ENCODE measurements at places on chromosomes 7 and 10.

DNA sequence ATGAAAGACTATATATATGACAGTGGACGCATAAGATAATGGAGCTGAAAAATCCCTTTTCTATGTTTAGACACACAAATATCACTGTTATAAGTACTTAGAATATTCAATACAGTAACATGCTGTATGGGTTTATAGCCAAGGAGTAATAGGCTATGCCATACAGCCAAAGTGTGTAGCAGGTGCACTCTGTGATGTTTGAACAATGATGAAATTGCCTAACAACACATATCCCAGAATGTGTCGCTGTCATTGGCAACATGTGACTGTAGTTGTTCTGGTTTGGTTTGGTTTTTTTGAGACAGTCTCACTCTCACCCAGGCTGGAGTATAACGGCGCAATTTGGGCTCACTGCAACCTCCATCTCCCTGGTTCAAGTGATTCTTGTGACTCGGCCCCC is 26.1 kb downstream of the NOM1 start:
- DNase-seq, result no peak

- DNase-seq, result no peak
Observed at GRCh38 chr7:1873857-1874589, 203.9 kb downstream of the ELFN1 start.

- DNase-seq, result peak; percentile 71
Observed at GRCh38 chr7:15130666-15131541, 228.4 kb upstream of the DGKB start.

- DNase-seq, result peak; percentile 11
Observed at GRCh38 chr10:129467359-129468064, 471 bp downstream of the MGMT start.

DNA sequence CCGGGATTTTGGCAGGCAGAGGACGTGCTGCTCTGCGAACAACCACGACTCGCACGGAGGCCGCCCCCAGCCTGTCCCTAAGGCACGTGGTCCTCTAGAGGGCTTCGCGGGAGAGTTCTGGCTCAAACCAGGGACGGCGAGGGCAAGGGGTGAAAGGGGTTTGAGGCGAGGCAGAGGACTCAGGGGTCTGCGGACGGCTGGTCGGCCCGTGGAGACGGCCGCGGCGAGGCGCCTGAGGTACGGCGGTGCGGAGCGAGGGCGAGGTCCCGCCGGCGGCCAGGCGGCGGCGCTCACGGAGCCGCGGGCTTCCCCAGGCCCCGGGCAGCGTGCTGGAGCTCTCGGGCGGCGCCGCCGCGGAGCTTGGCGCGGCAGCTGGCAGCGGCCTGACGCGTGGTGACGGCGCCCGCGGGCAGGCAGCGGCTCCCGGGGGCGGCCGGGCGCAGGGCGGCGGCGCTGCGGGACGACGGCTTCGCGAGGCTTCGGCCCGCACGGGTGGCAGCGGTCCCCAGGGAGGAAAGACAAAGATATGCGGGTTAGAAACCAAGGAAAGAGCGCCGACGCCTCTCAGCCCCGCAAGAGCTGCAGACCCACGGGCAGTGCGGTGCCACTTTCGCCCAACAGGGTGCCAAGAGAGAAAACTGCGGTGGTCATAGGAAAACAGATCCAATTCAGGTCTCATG is 44.8 kb downstream of the ZNF800 start:
- DNase-seq, result peak; percentile 67

GRCh38 chr7:152872061-152872744 is 112.7 kb downstream of the ACTR3B start:
- no peak for DNase-seq

- no peak for DNase-seq
Observed at GRCh38 chr7:46838463-46838862, 743.4 kb downstream of the TNS3 start.

GRCh38 chr7:121204537-121204936 is 124.3 kb upstream of the WNT16 start:
- peak; percentile 59 for DNase-seq

- no peak for DNase-seq
Observed at GRCh38 chr10:7285522-7286322, 125.1 kb downstream of the SFMBT2 start.

DNA sequence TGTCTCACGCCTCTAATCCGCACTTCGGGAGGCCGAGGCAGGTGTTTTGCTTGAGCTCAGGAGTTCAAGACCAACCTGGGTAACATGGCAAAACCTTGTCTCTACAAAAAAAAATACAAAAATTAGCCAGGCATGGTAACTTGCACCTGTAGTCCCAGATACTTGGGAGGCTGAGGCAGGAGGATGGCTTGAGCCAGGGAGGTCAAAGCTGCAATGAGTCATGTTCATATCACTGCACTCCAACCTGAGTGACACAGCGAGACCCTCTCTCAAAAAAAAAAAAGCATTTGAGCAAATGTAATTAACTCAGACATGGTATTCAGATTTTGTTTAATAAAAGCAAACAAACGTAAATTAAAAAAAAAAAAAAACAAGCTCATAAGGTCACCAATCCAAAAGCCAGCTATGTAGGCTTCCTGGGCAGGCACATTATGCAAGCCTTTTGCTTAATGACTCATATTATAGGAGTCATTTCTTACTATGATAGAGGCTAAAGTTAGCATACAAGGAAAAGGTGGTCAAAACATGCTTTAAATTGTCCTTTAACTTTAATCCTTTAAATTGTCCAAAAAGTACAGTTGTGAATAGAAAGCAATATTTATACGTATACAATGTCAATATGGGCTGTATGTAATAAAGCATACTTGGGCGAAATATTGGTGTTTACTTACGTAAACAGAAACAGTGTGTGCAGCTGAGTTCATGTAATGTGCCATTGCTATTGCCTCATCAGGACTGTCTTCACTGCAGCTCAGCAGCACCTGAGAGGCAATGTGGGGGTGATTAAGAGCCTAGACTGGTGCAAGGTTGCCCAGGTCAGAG is 13.0 kb downstream of the AKR1D1 start:
- DNase-seq, result peak; percentile 50

- no peak for DNase-seq
Observed at GRCh38 chr7:11710377-11710776, 121.6 kb downstream of the THSD7A start.

GRCh38 chr7:23531050-23531793 is 559 bp downstream of the TRA2A start:
- peak; percentile 66 for DNase-seq

DNA sequence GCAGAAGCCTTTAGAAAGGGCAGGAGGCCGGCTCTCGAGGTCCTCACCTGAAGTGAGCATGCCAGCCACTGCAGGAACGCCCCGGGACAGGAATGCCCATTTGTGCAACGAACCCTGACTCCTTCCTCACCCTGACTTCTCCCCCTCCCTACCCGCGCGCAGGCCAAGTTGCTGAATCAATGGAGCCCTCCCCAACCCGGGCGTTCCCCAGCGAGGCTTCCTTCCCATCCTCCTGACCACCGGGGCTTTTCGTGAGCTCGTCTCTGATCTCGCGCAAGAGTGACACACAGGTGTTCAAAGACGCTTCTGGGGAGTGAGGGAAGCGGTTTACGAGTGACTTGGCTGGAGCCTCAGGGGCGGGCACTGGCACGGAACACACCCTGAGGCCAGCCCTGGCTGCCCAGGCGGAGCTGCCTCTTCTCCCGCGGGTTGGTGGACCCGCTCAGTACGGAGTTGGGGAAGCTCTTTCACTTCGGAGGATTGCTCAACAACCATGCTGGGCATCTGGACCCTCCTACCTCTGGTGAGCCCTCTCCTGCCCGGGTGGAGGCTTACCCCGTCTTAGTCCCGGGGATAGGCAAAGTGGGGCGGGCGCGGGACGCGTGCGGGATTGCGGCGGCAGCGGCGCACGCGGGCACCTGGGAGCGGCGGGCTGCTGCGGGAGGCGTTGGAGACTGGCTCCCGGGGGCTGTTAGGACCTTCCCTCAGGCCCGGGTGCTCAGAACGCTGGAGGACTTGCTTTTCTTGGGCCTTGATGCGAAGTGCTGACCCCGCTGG is at the start of gene FAS:
Gene FAS (plus strand): TSS at position 415 of the 777 bp plus-strand sequence. CDS start 79 bp downstream, at position 494.
- peak; percentile 71 for DNase-seq

GRCh38 chr10:71268247-71268691 is 50.8 kb upstream of the SLC29A3 start:
- DNase-seq, result peak; percentile 25

- DNase-seq, result no peak
Observed at GRCh38 chr10:79483299-79483698, 29.0 kb upstream of the EIF5AL1 start.

GRCh38 chr7:4841007-4841784 is 20.6 kb downstream of the PAPOLB start:
- DNase-seq, result no peak

DNA sequence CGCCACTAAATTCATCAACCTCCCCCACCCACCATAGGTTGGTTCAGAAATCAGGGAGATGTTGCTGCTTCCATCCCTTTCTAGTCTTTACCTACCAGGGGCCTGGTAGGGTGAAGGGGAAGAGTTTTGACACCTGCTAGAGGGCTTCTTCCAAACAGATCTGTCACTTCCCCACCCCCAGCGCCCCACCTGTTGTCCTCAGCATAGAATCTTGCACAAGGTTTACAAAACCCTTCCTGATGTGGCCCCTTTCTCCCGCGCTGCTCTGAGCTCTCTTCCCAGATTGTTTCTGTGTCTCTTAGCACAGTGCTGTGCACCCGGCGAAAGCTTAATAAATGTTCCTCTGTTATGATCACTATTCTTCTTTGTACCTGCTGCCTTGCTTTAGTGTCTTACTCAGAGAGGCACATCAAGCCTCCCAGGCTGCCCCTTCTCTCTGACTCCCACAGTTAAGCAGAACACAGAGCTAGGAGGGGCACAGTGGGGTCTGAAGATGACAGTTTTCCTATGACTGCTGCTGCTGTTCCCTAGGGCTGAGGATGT is 11.2 kb upstream of the C10orf95 start:
- DNase-seq, result no peak

- DNase-seq, result no peak
Observed at GRCh38 chr7:150863946-150864345, 11.6 kb downstream of the AOC1 start.

DNA sequence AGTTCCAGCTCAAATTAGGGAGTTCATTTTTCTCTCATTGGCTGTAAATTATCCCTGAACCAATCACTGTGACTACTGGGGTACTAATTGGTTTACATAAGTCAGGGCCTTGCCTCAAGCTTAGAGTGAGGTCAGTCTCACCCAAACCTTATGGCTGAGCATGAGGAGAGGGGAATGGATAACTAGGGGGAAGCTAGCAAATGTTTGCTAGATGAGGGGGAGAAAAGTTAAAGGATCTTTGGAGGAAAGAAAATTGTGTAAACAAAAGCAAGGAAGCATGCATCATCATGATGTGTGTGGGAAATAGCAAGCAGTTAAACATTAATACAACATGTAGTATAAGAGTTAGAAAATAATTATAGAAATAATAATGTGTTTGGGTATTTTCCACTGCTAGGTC is 121.9 kb downstream of the BBS9 start:
- no peak for DNase-seq

DNA sequence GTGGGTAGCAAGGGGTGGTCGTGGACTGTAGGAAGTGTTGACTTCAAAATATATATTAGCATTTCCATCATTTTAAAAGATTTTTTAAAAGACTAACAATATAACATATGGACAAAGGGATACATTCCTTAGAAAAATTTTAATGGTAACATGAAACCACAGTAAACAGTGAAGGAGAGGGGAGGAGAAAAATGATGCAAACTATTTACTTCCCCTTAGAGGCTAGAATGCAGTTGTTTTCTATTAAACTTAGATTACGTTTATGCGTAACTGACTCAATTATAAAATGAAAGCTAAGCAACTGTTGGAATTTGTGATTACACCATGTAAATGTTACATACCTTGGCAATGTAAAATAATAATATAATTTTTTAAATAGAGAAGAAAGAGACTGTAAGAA is 41.3 kb downstream of the CALD1 start:
- DNase-seq, result no peak

- DNase-seq, result no peak
Observed at GRCh38 chr7:491292-491957, 28.2 kb downstream of the PDGFA start.

GRCh38 chr10:20257422-20257821 is 441.2 kb downstream of the PLXDC2 start:
- DNase-seq, result no peak

DNA sequence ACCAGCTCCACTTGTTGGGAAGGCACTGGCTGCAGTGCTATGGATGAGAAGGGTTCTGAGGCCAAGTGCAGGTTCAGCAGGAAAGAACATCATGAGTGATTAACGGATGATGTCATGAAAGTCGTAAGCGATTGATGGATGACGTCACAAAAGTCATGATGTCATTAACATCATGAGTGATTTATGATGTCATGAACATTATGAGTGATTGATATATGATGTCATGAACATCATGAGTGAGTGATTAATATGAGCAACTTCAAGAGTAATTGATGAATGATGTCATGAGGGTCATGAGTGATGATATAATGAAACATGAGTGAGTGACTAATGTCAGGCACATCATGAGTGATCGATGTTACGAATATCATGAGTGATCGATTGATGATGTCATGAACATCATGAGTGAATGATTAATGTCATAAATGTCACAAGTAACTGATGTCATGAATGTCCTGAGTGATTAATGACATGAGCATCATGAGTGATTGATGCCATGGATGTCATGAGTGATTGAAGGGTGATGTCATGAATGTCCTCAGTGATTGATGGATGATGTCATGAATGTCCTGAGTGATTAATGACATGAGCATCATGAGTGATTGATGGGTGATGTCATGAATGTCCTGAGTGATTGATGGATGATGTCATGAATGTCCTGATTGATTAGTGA is 185.6 kb downstream of the PAXIP1 start:
- DNase-seq, result no peak

DNA sequence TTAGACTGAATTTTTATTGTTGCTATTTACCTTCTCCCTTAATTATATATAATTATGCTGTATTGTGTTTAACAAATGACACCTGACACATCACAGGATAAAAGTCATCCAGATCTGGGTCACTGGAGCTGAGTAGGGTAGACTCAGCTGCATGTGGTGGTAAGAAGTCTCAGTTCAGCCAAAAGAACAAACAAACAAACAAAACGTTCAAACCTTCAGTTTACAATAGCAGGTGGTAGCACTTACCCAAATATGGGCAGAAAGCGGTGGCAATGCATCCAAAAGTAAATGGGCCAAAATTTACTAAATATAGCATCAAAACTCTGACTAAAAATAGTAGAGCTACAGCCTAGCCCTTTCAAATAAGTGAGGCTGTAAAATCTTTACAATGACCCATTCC is 42.2 kb downstream of the ZWINT start:
- no peak for DNase-seq

DNA sequence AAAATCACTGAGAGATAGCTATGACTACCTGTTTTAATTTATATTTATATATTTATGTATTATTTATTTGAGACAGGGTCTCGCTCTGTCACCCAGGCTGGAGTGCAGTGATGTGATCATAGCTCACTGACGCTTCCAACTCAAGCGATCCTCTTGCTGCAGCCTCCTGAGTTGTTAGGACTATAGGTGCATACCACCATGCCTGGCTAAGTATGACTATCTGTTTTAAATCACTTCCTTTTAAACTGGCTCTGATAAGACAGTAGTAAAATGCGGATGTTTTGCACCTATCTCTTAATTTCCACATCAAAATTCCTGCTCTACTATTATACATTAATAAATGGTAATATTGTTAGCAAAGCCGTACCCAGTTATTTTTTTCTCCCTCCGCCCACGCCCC is 41.8 kb downstream of the DNMBP start:
- no peak for DNase-seq
